ENCODE measurements at places on chromosomes 7 and 10.

GRCh38 chr10:33820531-33820930, 486.1 kb upstream of the NRP1 start:
- no peak for DNase-seq

DNA sequence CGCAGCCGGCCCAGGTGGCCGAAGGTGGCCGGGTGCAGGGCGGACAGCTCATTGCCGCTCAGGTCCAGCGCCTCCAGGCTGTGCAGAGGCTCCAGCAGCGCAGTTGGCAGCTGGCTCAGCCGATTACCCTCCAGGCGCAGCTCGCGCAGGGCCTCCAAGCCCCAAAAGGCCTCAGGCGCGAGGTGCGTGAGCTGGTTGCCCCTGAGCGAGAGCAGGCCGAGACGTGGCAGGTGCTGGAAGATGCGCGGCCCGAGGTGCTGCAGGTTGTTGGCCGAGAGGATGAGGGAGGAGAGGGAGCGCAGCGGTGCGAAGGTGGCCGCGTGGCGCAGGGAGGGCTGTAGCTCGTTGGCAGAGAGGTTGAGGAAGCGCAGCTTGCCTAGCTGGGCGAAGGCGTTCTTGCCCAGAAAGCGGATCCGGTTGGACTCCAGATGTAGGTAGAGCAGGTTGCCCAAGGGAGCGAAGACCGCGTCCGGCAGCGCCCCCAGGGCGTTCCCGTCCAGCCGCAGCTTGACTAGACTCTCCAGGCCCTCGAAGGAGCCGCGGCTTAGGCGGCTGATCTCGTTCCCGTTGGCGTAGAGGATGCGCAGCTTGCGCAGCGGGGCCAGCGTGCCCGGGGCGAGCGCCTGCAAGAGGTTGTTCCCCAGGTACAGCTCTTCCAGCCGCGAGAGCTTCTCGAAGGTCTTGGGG, 923 bp downstream of the TRIL start:
- no peak for DNase-seq

DNA sequence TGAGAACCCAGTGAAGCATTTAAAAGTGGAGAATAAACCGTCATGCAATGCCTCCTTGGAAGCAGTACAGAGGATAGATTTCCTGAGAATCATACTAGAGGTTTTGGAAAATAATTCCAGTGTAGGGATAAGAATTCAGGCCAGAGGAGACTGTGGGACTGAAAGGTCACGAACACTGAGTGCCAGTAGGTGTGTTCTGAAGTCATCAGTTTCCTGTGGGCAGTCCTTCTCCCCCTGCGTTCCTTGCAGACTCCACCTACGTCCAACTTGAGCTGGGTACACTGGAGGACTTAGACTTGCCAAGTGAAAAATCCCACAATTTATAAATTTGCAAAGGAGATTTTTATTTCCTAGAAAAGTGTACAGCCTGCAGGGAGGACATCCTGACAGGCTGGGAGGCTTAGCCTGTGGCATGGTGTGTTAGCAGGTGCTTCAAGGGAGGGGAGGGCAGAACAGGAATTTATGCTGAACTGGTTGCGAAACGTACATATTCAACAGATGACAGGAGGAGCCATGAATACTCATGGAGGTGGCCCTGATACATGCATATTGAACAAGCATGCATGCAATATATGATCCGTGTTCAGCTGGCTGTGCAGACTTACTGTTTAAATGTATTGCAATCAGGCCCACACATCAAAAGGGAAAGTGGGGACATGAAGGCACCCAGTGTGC, 72.9 kb upstream of the POM121L12 start:
- DNase-seq = no peak

DNA sequence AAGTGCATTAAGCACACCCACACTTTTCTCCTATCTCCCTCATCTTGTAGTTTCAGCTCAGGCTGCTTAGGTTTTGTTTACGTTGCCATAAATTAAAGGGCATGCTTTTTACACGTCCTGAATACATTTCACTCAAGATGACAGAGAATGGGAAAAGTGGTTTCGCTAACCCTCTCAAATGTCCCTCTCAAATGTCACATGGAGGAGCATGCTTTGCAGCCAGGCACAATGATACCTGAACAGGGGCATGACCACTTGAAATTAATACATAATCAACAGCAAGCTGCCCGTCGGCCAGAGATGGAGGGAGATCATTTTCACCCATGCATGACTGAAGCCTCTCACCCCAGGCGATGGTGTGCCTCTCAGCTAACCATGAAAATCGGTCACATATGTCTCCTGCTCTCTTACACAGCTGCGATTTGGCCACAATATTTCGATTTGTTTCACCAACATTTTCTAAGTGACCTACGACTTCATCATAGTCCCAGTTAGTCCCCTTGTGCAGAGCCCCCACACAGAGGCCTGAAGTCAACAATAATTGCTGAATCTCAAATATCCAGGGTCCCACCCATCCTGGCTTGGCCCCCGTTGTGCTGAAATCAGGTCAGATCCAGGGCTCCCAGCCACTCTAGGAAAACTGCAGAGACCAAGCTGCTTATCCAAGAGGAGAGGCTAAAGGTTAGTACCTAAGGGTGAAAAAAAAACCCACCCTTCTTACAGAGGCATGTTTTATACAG, 373.9 kb upstream of the NFE2L3 start:
- DNase-seq = no peak

Data from CD4-positive, alpha-beta T cell treated with Interleukin-21 for 1 hour (primary cell).